ENCODE measurements at places on chromosomes 4 and X.

- DNase-seq: no peak
Measured at GRCh38 chrX:55731826-55732225, 14.3 kb downstream of the RRAGB start.

DNA sequence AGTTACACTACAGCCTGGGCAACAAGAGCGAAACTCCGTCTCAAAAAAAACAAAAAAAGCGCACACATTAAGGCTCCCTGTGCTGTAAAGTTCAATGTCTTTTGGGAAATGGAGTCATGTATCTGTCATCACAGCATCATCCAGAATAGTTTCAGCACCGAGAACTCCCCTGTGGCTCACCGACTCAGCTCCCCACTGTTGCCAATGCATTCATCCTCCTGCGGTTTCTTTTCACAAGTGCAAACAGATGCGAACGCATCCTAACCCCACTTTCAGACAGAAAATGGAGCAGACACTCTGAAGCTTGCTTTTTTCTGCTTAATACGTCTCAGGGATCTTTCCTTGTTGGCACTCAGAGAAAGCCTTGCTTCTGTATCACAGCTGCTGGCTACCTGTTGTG lies 13.8 kb upstream of the SH3TC1 start:
- no peak for DNase-seq

GRCh38 chr4:158895797-158896576 lies 127.2 kb downstream of the FNIP2 start:
- DNase-seq: no peak

GRCh38 chr4:184748251-184748652 lies 14.4 kb upstream of the CENPU start:
- DNase-seq: no peak

- no peak for DNase-seq
Measured at GRCh38 chr4:79512363-79512762, 104.3 kb upstream of the GK2 start.

DNA sequence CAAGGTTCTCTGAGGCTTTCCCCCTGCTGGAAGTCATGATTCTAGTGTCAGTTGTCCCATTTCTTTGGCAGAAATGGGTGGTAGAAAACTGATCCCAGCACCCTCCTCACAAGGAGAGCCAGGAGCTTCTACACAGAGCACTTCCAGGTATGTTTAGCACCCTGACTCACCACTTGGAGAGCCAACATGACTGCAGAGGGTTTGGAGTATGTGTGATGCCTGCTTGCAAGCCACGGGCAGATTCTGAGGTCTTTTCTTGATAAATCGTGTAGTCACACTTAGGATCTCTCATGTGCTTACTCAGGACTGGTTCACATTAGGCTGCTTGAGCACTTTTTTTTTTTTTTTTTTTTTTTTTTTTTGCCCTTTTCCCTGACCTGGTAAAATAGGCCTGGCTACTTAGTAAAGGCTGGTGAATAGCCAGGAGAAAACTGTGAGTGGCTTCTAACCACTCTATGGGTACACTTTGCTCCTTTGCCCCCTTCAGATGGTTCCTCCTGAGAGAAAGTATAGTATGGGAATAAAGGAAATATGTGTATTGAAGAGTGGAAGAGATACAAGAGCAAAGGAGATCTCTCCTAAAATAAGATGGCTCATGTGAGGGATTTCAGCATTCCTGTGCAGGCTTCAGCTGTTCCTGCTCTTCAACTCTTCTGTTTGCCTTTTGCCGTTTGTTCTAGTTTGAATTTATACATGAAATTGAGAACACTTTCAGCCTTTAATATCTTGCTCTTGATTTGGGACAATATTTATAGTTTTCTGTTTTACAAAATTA lies 103.6 kb downstream of the EMCN start:
- DNase-seq: no peak

All from nucleus accumbens (tissue), 56 donors.